ENCODE measurements at places on chromosomes 12 and 14. TPM values are rescaled to one million over a fixed set of nuclear protein-coding genes. Genes with fewer than 3 reads are reported as not detected.
A peak's percentile ranks its signal among the peaks of the same experiment; 100 is the strongest.

DNA sequence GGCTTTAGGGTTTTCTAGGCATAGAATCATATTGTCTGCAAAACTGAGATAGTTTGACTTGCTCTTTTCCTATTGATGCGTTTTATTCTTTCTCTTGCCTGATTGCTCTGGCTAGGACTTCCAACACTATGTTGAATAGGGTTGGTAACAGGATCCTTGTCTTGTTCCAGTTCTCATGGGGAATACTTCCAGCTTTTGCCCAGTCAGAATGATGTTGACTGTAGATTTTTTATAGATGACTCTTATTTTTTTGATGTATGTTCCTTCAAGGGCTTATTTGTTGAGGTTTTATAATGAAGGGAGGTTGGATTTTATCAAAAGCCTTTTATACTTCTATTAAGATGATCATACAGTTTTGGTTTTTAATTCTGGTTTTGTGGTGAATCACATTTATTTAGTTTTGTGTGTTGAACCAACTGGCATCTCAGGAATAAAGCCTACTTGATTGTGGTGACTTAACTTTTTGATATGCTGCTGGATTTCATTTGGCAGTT is 478.2 kb downstream of the TMEM117 start:
- DNase-seq: no peak

- DNase-seq: no peak
Observed at GRCh38 chr12:11822081-11822834, 172.8 kb downstream of the ETV6 start.

GRCh38 chr12:124829008-124829707 is 34.5 kb downstream of the SCARB1 start:
- peak; percentile 75 for DNase-seq

DNA sequence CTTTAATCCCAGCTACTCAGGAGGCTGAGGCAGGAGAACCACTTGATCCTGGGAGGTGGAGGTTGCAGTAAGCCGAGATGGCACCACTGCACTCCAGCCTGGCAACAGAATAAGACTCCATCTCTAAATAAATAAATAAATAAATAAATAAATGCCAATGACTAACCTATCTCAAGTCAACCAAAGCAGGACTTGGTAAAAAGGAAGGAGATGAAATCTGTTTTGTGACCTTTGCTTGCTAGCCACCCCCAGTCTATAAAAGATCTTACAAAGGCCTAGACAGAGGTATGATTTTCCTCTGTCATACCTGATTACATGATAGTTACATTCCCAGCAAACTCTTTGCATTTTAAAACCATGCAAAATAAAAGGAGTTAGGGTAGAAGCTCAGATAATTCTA is 13.5 kb upstream of the METTL17 start:
- no peak for DNase-seq

DNA sequence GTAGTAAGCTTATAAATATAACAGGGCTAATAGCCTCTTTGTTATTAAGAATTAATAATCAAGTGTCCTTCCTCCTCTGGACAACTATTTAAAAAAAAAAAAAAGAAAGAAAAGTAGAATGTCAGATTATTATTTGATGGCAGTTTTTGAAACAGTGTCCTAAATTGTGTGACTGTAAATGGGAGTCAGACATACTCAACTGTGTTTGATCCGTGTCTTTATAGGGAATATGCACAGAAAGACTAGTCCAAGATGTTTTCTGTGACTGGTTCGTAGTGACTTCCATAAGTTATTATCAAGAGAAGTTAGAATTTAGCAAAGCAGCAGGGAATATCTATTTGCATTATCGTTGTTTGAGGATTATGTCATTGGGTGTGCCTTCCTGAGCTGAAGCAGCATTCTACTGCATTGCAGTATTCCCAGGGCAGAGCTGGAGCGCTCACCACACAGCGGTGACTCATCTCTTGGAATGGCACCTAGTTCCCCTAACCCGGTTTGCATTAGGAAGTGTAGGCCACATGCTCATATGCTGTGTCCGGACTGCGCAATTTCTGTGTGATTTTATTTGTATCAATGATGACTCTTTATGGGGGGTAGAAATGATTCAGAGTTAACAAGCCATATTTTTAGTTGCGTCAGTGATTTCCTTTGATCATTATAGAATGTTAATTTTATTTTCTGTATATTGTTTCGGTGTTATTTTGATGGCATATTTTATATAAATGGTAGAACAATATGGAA is 7.9 kb downstream of the DYNC1H1 start:
- peak; percentile 100 for DNase-seq

DNA sequence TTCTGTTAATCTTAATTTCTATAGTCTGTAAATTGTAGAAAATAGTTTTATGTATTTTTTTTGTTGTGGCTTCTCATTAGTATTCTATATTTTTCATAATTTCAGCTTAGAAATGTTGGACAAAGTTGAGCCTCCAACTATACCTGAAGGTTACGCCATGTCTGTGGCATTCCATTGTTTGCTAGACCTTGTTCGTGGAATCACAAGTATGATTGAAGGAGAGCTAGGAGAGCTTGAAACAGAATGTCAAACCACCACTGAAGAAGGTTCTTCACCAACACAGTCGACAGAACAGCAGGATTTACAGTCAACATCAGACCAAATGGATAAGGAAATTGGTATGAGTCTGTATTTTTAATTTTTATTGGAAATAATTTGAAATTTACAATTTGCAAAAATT is 65.7 kb downstream of the MON2 start:
- DNase-seq: no peak

GRCh38 chr12:27967551-27968054 is 4.9 kb downstream of the PTHLH start:
- no peak for DNase-seq

GRCh38 chr12:3442397-3442796 is 48.6 kb upstream of the PRMT8 start:
- DNase-seq: no peak

GRCh38 chr12:52395761-52396434 is 10.2 kb downstream of the KRT82 start:
- no peak for DNase-seq

- no peak for DNase-seq
Observed at GRCh38 chr14:49971156-49972130, 78.6 kb downstream of the ARF6 start.

DNA sequence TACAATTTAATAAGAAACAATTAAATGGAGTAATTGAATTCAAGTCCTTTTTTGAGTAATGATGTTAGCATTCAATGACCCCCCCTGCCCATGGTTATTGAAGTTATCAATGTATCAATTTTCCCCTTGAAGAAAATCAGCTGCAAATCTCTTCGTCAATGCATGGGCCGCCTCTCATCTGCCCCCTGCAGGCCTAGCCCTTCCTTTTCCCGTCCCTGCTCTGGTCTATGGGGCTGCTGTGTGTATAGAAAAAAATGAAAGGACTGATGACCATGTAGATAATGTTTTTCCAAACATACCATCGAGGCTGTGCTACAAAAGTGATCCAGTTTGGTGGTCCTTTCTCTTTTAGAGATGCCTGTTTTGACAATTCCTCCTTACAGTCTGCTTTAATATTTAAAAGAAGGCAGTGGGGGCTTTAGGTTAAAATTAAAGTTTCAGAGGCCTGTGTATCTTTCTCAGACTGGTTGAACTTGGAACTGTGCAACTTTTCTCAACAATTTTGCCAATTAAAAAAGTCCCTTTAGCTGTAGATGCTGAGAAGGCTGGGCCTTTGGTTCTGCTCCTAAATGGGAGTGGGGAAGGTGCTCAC is 98.4 kb downstream of the APAF1 start:
- peak; percentile 26 for DNase-seq

GRCh38 chr12:9866860-9867269 is 2.3 kb downstream of the CLEC2B start:
- DNase-seq: no peak

GRCh38 chr12:7035463-7035862 is 17.2 kb upstream of the LPCAT3 start:
- no peak for DNase-seq

- no peak for DNase-seq
Observed at GRCh38 chr12:46445551-46446235, 73.1 kb upstream of the SLC38A2 start.

DNA sequence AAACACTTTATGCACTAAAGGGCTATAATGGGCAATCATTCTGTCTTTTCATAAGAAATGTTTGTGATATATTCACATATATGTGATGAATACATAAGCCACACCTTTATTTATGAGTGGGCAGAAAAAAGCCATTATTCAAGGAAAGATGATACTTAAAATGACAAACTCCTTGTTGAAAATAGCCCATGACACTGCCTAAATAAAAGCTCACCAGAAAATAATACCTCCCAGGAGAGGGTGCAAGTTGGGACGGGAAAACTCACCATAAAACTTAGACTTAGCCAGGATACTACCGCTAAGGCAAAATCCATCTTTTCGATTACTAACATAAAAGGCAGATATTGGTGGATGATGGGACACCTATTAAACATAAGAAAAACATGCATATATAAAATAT is 35.8 kb upstream of the BBS10 start:
- DNase-seq: no peak

DNA sequence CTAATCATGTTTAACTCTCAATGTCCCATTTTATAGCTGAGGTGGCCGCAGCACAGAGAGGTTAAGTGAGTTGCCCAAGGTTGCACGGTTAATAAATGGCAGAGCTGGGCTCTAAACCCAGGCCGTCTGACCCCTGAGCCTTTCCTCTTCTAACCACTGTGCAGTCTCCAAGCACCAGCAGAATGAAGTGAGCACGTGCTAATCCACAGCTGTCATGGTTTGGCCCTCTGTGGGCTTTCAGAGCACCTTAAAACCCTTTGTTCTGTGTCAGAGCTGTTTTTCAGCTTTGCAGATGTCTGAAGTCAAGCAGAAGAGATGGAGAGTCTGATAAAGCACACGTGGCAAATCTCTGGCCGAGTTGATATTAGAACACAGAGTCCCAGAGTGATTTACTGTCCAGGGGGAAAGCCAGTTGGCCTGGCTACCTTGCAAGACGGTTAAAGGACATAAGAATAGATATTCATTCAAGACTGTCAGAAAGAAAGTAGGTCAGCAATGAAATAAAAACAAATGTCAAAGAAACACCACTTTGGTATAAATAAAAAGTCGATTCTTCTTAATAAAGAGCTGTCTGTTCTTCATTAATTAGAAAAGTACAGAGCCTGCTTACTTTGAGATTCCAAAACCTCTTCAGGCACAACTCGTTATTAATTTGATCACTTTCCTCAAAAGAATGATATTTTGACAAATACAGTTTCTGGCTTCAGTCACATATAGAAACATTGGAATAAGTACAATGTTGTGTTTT is 107.3 kb downstream of the CRADD start:
- peak; percentile 64 for DNase-seq

- DNase-seq: no peak
Observed at GRCh38 chr12:110107369-110108281, 16.5 kb upstream of the IFT81 start.

GRCh38 chr14:55120571-55121495 is 8.2 kb upstream of the LGALS3 start:
- DNase-seq: peak; percentile 97

DNA sequence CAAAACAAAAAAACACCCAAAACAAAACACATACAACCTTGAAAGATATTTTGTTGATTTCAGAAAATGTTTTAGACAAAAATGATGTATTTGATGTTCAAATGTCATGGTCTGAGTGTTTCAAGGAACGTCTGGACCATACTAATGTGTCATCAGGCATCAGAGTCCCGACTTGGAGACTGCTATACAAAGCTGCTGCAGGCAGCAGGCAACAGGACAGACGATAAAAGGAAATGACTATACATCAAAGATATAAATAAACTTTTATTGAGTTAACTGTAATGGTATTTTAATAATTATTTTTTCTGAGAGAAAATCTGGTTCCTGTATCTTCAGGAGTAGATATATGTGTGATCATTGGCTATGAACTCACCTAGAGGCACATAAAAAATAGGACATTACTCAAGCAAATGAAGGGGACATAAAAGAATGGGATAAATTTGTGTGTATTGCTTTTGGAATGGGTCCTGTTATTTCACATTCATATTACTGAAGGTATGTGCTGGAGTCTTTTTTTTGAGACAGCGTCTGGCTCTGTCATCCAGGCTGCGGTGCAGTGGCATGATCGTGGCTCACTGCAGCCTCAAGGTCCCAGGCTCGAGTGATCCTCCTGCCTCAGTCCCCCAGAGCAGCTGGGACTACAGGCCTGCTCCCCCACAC is 87.3 kb upstream of the HECTD1 start:
- DNase-seq: no peak

- no peak for DNase-seq
Observed at GRCh38 chr14:104999361-104999760, 13.8 kb downstream of the CLBA1 start.

DNA sequence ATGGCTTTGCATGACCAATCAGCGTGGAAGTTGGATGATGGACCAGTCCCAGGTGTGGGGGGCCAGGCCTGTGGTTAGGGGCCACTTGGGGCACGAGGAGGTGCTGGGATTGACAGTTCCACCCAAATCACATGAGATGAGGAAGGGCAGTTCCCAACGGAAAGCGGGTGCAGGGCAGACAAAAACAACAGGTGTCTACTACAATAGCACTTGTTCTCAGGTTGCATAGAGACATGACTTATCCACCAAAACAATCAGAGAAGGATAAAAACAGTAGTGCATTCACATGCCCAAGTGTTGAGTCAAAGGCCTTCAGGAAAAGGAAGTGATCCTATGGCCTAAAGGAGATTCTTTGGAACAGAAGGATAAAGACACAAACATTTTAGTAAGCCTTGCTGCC is 14.6 kb upstream of the EIF2B2 start:
- no peak for DNase-seq

DNA sequence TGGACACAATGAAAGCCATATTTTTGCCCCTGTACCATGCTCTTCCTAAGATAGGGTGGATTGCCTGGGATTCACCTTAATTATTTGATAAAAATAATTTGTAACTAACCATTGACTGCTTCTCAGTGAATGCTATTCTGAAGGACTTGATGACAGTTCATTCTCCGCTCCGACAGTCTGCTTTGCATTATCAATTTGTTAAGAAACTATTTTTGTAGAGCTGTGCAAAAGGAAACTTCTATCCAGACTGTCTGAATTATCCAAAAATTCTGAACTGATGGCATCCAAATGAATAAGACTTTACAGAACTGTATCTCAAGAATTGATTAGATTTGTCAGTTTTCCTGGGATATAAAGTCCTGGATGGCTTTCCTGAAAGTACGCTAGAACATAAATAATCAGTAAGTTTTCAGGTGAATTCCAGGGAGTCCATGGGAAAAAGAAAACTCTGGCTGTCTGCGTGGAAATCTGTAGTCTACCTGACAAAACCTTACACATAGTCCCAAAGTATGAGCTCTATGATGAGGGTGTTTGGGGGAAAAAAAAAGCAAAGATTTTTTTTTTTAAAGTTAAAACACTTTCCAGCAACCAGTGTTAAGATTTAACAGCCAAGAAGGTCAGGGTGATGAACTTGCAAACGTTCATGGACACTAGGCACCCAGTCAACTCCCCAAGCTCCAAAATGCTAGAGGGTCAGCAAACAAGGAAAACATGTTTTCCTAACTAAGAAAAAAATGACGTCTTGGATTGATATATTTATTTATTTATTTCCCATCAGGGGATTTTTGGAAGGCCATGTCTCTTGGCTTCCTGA is 291.1 kb upstream of the TBX3 start:
- DNase-seq: no peak

- peak; percentile 84 for DNase-seq
Observed at GRCh38 chr14:67819563-67820421, at the start of gene RAD51B. RAD51B (plus strand) TSS chr14:67819779.

Gene ACSS3
- total RNA-seq: 44.0 TPM

Gene BBS10
- total RNA-seq: 16.0 TPM

Gene KRT84
- not detected for total RNA-seq

Gene DENND5B
- total RNA-seq: 18.9 TPM

Gene NT5DC3
- total RNA-seq: 15.1 TPM

Gene ANKS1B
- 0.10 TPM for total RNA-seq

Gene SLCO1B1
- total RNA-seq: not detected

Gene ITPR2
- total RNA-seq: 5.5 TPM

Gene RBP5
- total RNA-seq: not detected

Gene PPP1R36
- 0.22 TPM for total RNA-seq

Gene TMEM132D
- total RNA-seq: not detected

Gene RPL6
- total RNA-seq: 2,965 TPM
